Activated CD4-positive, alpha-beta T cell treated with anti-CD3 and anti-CD28 coated beads, Interleukin-2, amount 50 U/mL, for 48 hours (primary cell): ENCODE measurements at places on chromosomes 7 and 10.

- DNase-seq, result no peak
Measured at GRCh38 chr10:77946084-77946483, 19.5 kb upstream of the DLG5 start.

DNA sequence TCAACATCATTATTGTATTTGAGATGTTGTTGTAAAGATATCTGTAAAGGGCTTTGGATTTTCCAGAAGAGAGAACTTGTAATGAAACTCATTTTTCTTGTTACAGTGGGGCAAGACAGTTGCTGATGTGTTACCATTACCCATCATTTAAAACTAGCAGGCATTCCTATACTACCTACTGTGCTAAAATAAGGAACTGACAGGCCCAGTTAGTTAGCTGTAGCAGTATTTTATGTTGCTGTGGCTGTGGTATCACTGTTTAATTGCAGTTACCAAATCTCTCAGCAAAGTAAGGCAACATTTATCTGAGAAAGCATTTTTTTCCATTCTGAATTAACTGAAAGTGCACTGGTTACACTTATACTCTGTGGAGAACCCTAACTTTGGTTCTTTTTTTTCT is 9.9 kb downstream of the ST7 start:
- no peak for DNase-seq

DNA sequence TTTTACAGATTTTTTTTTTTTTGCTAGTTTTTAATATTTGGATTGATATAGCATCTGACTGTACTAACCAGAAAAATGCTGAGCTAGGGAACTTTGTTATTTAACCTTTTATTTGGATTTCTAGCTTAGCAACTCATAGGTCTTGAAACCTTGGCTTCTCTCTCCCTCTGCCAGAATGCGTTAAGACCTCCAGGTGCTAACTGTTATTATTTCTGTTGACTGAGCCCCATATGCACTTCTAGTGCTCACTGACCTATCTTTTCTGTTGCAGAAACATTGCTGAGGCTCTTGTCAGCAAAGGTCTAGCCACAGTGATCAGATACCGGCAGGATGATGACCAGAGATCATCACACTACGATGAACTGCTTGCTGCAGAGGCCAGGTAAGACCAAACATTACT is 143.6 kb downstream of the LRRC4 start:
- DNase-seq, result no peak

DNA sequence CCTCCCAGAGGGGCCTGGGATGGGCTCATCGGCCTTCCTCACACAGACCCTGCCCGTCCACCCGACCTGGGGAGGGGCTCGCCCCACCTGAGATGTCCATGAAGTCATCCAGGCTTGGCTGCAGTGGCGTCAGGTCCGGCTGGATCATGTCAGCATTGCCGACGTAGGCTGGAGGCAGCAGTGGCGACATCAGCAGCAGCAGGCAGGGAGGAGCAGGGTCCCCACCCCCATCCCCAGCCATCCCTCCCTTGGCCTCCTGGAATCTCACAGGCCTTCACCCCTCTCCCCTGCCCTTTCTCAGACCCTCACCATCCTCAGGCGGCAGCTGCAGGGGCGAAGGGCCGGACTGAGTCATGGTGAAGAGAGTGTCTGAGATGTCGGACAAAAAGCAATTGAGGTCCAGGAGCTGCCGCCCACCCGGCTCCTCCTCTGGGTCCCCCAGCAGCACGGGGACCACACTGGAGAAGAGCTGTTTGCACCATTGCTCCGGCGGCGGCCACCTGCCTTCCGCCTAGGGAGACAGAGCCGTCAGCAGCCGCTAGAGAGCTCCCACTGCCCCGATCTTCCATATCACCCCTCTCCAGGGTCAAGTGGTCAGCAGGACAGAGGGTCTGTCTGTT is 18.6 kb downstream of the MLXIPL start:
- DNase-seq, result no peak

DNA sequence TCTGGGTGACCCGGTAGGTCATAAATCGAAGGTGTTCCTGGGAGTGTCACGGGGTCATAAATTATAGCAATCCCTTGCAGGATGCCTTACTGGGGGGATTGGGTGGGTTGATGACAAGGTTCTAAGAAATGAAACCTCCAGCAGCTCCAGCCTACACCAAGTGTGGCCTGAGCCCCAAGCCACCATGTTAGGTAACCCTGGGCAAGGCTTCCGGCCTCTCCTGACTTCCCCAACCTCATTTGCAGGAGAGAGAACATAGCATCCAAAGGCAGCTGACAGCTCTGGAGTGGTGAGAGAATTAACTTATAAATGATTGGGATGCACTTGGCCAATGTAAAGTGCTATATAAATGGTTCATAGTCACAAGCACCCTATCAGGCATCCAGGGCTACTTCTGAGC is 52.8 kb upstream of the TMEM273 start:
- no peak for DNase-seq

DNA sequence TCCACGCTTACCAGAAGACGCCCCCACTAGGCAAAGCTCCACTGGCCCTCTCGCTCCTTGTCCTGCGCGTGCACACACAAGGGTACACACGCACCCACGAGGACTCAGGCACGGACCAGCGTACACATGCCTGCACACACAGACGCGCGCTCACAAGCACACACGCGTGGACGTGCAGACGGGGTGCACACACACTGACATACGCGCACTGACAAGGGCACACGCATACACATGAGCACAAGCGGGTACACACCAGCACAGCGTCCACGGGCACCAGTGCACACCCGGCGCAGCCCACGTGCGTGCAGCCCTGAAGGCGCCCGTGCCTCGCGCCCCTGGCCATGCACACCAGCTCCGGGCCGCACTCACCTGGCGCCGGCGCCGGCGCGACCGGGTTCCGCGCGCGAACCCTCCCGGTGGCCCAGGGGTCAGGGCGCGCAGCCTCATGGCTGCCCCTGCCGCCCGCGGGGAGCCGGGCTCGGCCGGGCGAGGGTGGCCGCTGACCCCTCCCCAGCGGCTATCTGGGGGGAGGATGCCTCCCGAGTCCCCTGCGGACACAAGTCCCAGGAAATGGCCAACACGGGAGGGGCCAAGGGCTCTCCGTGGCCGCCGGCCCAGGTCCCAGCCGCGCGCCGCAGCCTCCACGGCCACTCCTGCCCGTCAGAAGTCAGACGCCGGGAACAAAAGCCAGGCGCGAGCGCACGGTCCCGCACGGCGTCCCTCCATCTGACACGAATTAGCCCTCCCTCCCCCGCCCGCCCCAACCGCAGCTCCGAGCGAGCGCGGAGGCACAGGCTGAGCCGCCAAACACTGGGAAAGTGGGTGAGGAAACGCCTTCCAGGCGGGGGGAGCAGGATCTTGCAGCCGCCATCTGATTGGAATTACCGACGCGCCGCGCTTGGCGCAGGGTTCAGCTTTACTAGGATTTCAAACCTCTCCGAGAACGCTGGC is 45.0 kb downstream of the TNS3 start:
- DNase-seq, result no peak

DNA sequence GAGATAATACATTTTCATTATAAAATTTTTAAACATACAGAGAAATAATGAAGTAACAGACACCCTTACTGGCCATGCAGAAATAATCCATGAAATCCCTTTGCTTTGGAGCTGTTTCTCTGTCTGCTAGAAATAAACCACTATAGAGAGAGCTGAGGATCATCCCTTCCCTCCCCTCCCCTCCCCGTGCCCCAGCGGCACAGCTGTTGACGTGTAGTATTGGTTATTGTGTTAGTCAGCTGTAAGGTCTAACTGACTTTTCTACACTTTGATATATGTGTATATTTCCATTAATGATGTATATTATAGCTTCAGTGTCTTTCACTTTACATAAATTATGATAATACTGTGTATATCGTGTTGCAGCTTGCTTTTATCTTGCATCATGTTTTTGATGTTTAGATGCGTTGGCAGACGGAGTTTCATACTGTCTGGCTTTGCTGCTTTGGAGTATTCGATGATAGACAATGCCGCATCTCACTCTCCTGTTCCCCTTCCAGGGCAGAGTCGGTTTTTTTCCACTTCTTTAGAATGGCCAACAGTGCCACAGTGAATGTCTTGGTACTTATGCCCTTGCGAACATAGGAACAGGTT is 27.4 kb upstream of the GRID1 start:
- DNase-seq, result no peak

GRCh38 chr7:55019191-55019690 is 424 bp downstream of the EGFR start:
- DNase-seq, result no peak

DNA sequence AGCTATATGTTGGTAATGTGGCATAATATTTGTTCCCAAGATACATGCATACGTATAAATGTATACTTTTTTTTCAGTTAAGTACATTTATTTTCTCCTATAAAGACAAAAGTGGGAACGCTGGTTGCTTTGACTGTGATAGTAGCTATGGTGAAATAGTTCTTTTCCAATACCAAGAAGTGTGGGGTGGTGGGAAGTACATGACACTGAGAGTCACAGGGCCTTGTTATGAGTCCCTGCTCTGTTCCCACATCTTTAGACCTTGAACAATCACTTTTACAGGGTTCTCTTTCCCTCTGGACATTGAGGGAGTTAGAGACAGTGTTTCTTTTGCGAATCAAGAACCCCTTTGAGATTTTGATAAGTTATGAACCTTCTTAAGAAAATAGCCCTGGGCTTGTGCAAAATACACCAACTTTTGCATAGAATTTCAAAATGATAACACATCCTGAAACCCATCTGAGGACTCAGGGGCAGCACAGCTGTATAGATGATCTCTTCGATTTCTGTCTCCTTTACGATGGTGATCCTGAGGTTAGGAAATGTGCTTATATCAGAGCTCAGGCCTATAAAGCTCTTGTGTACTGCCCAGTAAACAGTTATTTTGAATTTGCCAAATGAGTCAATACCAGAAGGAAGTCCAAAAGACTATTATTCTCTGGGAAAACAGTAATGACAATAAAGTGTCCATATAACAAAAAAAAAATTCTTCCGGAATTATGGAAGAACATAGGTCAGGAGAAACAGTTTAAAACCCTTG is 1.1 kb downstream of the LMOD2 start:
- DNase-seq, result no peak

DNA sequence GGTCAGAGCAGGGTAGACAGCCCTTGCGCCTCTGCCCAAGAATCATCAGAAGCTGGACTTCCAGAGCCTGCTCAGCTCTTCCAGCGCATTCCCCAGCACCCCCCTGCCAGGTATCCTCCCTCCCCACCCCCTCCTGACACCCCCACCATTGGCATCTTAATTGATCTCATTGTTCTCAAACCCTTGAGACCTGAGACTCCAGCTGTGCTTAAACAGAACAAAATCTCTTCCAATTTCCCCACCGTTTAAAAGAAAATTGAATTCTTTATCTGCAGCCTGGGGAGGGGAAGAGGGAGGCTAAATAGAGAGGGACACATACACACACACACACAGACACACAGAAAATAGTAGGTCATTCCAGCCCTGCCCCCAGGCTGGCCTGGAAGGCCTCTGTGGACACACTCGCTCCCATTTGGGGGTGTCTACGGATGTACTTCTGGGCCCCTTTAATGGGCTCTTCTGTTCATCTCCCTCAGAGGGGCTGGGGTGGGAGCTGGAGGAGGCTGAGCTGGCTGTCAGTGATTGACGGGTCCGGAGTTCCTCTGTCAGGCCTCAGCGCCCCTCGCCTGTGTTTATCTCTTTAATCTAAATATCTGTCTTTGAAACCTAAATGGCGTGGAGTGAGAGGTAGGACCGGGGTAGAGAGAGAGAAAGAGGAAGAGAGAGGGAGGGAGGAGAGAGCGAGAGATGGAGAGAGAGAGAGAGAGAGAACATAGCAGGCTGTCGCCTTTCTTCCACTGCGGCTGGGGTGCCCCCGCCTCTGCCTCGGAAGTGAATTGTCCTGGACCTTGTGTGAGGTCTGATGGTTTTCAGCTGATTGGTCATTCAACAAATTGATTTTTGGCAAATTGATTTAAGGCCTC is 61.7 kb downstream of the C10orf105 start:
- DNase-seq, result no peak

- DNase-seq, result no peak
Measured at GRCh38 chr7:134782121-134782623, 2.7 kb downstream of the CALD1 start.
